NCI-H187 treated with DMSO at 0.1 percent for 48 hours (cell line): ENCODE measurements at places on chromosomes 5 and 9.

- DNase-seq: no peak
Observed at GRCh38 chr9:12838546-12838945, 63.7 kb downstream of the LURAP1L start.

DNA sequence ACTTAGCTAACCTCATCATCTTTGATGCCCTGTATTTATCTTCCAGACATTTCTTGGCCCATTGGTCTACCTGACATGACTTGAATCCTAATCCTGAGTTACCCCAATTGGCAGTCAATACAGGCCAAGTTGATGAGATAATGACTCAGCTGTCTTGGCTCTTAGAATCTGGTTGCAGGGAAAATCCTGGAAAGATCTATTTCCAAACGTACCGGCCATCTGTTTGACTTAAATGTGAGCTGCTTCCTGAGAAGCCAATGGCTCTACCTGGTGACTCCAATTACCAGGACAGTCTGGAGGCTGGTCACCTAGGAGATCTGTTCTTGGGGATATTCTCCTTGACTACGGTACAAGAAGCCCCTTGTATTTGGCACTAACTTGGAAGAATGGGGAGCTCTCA, 475.2 kb upstream of the BRINP1 start:
- no peak for DNase-seq

- peak; percentile 54 for DNase-seq
Observed at GRCh38 chr5:57032151-57032551, 80.2 kb upstream of the MIER3 start.

GRCh38 chr5:74212336-74212735, 428.2 kb downstream of the ENC1 start:
- DNase-seq: no peak

GRCh38 chr5:116137544-116138378, 52.9 kb downstream of the COMMD10 start:
- no peak for DNase-seq

DNA sequence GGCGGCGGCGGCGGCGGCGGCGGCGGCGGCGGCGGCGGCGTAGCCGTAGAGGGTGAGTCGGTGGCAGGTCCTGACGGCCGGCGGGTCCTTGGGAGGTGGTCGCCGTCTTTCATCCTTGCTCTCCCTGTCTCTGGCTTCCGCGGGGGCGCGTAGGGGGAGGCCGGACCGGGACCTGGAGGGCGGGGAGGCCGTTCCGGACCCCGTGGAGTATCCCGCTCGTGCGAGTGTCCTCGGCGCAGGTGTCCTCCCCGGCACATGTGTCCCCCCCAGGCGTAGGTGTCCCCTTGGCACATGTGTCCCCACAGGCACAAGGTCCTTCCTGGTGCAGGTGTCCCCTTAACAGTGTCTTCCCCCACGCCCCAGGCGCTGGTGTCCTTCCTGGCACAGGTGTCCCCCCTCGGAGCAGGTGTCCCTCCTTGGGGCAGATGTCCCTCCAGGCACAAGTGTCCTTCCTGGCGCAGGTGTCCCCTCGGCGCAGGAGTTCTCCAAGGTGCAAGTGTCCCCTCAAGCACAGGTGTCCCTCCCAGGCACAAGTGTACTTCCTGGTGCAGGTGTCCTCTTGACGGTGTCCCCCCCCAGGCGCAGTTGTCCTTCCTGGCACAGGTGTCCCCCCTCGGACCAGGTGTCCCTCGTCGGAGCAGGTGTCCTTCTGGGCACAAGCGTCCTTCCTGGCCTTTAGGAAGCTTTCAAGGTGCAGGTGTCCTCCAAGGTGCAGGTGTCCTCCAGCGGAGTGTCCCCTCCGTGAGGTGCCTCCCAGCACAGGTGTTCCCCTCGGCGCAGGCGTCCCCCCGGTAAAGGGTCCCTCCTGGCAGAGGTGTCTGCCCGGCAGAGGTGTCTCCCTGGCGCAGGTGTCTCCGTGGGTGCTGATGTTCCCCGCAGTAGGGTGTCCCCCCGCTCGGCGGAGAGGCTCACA, 519 bp downstream of the EXOC3 start:
- no peak for DNase-seq

DNA sequence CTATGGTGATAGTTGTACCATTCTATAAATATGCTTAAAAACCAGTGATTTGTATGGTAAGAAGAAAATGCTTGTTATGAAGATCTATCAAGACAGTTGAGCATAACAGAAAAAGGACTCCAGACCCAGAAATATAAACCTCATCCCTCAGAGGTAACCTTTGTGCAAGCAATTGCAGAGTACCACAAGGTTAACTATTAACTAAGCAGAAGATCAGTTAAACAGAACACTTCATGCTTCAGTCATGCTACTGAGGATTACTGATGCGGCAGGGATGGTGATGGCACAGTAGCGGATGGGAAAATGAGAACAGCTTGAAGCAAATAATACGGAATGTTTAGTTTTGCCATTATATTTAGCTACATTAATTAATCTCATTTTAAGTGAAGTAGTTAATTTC, 45.5 kb downstream of the IARS1 start:
- DNase-seq: no peak

GRCh38 chr5:149959406-149960236, 937 bp upstream of the SLC26A2 start:
- no peak for DNase-seq

DNA sequence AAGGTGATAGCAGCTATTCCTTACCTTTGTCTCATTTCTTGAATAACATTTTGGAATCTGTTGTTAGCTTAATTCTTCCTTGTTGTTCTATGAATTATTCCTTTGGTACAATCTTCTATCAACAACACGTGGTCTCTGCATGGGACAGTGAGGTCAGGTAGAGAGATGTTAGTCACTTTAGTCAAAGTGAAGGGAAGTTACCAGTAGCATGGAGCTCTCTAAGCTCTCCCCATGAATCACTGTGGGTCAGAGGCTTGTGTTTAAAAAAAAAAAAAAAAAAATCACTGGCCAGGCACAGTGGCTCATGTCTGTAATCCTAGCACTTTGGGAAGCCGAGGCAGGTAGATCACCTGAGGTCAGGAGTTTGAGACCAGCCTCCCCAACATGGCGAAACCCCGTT, 116.0 kb downstream of the GOLPH3 start:
- no peak for DNase-seq

- DNase-seq: no peak
Observed at GRCh38 chr5:5342784-5343183, 79.7 kb upstream of the ICE1 start.

DNA sequence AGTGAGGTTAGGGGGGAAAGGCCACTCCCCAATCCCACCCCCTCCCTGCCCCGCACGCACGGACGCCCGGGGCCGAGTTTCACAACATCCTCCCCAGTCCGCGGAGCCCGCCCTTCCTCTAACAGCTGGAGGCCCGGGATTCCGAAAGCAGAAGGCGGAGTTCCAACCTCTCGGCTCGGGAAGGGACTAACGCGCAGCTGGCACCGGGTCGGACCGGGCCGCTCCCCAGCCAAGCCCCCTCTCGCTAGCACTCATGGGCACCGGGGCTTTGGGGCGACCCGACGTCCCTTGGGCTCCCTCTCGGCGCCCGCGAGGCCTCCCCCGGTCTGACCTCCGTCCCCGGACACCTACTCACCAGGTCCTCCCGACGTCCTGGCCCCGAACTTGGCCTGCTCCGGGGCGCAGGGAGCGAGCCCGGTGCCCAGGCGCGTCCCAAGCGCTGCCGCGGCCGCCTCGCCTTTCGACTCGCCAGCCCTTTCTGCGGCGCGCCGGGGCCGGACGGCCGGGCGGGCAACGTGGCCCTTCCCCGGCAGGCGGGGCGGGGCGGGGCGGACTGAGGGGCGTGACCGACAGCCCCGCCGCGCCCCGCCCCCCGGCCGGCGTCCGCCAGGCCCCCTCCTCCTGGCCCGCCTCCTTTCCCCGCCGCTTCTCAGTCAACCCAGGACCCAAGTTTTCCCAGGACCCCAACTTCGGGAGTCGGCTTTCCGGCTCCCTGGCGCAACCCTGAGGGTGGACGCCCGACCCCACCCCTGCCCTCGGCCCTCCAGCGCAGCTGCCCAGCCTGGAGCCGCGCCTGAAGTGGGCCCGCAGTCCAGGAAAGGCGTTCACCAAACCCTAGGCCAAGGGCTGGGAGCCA, at the start of gene MGAT1:
TSS of gene MGAT1 (minus strand) at position 482 of the 856 bp plus-strand sequence. CDS start 9,835 bp downstream, outside the sequence.
- no peak for DNase-seq

DNA sequence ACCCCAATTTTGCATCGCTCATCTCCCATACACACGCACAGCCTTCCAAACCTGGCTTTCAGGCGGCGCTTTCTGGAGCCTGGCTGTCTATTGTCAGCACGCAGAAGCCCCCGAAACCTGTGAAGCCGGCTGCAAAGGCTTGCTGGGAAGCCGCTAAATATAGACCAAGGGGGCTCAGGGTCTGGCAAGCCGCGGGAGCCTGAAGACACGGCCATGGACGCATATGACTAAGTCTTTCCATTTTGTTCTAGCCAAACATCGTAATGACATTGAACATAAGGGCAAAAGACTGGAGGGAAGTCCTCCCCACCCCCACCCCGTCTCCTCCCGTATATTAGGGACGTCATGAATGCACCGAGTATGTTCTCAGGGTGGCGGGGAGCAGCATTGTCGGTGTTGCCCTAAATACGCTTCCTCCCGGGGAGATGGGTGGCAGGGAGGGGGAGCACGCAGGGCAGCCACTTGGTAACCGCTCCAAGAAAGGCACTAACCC, 1.1 kb downstream of the CTNND2 start:
- no peak for DNase-seq

DNA sequence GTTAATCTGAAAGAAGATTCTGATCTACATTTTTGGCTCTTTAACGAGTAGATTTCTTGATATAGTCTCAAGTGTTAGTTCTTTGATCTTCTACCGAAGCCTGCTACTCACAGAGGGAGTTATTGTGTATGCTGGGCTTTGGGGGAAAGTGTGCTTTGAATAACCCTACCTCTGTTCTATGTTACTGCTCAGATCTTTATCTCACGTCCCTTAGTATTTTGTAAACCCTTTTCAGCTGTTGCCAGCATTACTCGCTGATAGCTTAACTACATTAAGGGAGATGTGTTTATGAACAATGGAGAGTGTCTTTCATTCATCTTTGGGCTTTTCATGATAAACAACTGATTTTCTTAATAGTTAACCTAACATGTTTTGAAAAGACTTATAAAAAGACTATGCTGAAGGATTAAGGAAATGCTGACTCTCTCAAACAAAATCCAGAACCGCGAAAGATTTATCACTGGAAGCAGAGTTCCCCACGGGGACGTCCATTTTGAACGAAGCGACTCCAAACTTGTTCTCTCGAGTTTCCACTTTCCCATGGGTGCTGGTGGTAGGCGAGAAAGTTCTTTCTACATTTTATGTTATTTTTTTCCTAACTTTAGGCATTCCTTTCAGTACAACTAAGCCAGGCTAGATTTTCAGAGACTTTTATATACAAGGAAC, 27.9 kb upstream of the ALDH1A1 start:
- no peak for DNase-seq

DNA sequence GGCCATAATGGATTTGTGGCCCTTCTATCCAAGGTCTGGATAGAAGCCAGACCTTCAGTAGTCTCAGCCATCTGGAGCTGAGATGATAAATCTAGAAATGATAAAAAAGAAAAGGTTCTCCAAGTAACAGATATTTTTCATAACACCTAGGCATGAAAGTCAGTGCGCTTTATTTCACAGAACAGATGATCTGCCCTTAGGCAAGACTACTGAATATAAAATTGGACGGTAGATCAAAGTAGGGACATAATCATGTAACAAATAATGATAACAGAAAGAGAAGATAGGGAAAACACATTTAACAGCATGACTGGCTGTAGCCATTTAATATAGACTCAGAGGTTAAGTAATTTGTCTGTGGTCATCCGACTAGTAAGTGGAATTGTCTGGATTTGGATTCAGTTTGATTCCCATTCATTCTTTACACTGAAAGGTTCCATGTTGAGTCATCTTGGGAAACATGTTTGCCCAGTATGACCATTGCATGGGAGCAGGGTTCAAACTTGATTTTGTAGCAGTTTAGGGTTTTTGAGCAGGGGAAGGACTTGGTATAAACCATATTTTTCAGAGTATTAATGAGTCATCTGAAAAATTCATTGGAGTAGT, 4.1 kb upstream of the CAVIN4 start:
- DNase-seq: no peak

GRCh38 chr9:71746758-71747125, 21.6 kb downstream of the CEMIP2 start:
- DNase-seq: no peak

GRCh38 chr9:132730054-132731033, 60.1 kb downstream of the GTF3C4 start:
- DNase-seq: no peak

- DNase-seq: no peak
Observed at GRCh38 chr5:150987746-150988145, 32.6 kb upstream of the GPX3 start.
